ENCODE measurements at places on chromosomes 12 and 14.

- no peak for DNase-seq
Observed at GRCh38 chr12:99122959-99123358, 477.9 kb downstream of the APAF1 start.

- no peak for DNase-seq
Observed at GRCh38 chr14:63800083-63800482, 52.7 kb upstream of the SYNE2 start.

DNA sequence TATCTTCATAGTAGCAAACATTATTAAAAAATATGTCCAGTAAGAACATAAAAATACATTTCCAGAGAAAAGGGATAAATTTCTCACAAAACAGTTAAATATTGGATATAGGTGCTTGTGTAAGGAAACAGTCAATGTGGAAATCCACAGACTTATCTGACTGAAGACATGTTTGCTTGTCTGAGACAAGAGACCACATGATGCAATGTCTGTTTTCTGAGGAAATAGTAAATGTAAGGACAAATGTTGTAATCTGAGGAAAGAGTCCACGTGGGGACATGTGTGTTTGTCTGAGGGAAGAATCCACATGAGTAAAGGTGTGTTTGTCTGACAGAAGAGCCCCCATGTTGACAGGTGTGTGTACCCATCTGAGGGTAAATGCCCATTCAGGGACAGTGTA lies 1093.2 kb downstream of the TMEM121 start:
- DNase-seq: no peak

DNA sequence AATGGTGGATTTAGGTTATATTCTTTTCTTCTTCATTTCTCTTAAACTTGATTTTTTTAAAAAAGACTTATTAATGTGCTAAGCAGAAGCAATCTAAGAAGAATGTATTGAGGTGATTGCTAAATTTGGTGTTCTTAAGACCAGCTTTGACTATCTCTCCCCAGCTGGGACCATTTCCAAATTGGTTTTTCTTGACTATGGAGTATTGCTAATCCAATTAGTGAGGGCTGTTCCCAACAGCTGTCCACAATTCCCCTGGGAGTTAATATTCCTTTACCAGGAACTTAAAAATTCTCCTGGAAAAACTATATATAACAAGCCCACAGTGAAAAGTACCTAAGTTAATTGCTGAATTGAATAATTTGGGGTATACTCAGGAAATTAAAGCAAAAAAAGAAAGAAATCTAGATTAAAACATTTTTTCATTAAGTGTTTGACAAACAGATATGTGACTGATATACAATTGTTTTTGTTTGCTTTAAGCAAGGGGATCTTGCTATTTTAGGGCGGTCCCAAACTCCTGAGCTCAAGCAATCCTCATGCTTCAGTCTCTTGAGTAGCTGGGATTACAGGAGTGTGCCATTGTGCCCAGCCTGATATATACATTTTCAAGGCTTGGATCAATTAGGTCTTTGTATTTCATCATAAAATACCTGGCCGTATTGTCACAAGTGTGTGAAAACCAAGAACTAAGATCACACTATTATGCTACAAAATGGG lies 105.0 kb downstream of the FAR2 start:
- DNase-seq: no peak

DNA sequence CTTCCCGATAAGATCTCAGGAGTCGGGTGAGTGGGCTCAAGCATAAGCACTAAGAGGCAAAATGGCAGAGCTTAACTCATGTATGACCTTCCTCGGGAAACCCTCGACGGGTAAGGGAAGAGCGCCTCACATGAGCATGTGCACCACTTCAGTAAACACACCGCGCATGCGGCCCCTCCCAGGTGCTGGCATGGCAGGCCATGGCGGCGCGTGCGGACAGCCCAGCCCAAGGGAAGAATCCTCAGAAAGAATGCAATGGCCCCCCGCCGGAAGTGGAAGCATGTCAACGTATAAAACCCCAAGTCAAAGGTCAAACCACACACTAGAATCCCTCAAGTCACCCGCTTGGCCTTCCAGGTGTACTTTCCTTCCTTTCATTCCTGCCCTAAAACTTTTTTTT lies 6.6 kb upstream of the TNFAIP2 start:
- DNase-seq: no peak

DNA sequence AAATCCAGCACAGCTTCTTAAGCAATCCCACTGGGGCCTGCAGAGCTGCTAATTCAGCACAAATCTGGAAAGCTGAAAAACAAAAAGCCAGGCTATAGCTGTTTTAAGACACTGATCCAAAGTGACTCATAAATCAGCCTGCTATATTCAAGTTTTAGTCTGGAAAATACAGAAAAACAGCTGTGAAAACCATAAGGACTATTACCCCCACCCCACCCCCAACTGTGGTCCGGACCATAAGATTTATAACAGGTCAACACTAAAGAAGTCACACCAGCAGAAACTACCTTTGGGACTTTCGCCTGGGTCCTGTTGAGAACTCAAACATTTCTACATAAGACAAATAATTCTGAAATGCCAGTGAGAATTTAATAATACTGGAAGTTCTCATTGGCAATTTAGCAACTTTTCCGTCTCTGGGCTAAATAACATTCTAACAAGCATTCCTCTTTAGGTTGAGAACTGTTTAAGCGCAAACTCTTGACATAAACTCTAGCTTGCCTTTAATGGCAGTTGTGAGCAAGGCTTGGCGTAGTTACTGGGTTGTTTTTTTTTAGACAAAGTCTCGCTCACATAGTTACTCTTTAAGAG lies 3.3 kb downstream of the LRIG3 start:
- DNase-seq: no peak

DNA sequence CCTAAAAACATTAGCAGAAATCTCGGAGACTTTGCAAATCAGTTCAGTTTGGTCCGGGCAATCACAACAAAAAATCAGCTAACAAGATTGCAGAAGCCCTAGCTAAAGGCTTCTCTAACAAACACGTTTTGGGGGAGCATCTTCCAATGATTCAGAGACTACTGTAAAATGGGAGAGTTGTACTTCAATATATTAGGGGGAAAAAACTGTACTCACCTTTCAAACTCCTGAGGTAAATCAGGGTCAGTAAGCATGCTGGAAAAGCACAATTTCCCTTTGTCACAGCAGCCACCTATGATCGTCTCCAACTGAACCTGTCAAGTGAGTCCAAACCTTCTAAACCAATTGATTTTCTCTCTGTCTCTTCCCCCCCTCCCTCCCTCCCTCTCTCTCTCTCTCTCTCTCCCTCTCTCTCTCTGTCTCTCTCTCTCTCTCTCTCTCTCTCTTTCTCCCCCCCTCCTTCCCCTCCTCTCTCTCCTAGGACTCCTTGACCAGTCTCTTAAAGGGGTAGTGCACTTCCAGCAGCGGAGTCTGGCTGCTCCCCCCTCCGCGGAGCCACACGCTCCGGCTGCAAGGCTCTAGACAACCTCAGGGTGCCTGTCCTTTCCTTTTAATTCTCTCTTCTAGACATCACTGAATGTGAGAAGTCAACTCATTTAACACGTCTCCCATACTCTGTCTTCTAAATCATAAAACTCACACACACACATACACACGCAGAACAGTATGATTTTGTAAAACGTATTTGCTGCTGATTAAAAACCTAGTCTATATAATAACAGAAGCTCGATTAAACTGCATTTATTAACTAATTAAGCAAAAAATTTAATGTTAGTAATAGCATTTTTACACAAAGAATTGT lies at the start of gene SOX5:
SOX5 (minus strand) TSS at position 323 of the 862 bp plus-strand sequence; CDS start at position 254, 69 bp downstream.
- DNase-seq: peak; percentile 9

DNA sequence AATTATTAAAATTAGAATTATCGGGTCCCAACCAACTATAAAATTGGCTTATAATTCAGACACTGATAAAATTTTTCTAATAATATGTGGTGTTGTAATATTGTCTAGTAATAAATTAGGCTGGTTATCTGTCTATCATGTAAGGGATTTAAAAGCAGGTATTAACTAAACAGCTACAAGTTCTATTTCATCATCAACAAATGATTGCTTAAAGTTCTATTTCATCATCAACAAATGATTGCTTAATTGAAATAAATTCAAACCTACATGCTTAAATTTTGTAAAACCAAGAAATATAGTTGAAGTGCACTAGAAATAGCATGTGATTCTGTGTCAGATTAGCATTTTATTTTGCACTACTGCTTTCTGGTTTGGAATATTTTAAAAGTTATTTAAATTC lies 34.1 kb downstream of the SLCO1A2 start:
- no peak for DNase-seq

- peak; percentile 40 for DNase-seq
Observed at GRCh38 chr12:69497308-69498026, 27.3 kb downstream of the FRS2 start.

DNA sequence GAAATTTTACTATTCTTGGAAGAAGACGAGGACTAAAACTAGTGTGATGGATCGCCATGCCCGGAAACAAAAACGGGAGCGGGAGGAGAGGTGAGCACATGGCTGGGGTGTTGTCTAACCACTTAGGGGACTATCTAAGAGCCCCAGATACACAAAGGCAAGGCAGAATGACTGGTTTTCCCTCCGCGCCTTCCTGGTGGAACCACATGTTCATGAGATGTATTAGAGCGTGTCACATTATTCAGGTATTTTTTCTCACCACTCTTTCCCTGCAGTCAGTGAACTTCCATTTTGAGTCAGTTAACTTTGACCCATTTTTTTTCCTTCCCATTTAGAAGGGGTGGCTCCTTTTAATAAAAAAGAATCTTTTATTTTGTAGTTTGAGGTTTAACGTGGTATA lies 68.8 kb upstream of the TRAF3 start:
- no peak for DNase-seq

DNA sequence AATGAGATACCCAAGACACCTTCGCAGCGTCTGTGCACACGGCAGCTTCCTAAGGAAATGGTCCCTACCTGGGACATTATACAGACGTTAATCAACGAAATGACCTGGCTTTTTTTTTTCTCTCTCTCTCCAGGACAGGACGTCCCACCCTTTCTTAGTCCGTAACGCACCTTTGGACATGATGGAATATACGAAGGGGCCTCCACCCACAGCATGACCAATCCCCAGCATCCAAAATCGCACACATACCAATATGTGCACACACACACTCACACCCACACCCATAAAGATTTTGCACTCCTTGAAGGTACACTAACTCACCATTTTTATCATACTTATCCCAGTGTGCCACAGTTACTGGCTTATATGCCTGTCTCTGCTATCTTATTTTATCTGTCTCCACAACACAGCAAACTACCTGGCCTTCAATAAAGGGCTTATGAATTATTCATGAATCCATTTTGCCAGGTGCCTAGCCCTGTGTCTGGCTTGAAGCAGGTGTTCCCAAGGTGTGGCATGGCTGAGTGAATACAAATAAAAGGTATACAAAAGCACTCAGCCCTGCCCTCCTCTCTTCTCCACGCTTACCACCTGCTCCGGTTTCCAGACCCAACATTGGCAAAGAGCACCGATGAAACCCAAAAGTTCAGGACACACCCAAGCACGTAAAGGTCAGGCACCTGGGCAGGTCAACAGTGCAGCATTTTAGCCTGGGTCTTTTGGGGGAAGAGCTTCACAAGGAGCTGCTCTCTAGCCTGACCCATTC lies 2.2 kb downstream of the SCNN1A start:
- DNase-seq: no peak

DNA sequence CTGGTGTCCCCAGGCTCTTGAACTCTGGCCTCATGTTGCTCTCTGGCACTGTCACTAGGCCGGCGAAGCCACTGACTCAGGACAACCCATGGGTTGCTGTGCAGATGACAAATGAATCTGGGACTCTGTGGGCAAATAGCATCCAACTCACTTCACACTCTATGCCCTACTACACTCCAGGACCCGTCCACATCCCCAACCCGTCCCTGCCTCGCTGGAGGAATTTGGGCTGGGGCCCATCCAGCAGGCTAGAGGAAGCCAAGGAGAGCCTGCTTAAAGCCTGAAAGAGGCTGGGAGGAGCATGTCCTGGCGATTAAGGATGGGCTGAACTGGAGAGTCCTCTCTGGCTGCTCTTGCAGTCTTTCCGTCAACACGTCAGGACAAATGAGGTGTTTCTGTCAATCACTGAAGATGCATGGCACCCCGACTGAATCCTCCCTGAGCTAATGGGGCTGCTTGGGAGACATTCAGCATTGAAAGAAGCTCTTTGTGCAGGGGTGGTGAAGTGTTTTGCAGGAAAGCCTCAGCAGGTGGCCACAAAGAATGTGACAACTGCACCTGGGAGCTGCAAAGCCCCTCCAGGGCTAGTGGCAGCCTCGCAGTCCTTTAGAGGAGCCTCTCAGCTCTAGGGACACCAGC lies 71.7 kb downstream of the ANO2 start:
- no peak for DNase-seq

GRCh38 chr12:66013224-66013623 lies 117.3 kb downstream of the LLPH start:
- no peak for DNase-seq

GRCh38 chr12:123229051-123229450 lies 3.9 kb downstream of the MPHOSPH9 start:
- no peak for DNase-seq

DNA sequence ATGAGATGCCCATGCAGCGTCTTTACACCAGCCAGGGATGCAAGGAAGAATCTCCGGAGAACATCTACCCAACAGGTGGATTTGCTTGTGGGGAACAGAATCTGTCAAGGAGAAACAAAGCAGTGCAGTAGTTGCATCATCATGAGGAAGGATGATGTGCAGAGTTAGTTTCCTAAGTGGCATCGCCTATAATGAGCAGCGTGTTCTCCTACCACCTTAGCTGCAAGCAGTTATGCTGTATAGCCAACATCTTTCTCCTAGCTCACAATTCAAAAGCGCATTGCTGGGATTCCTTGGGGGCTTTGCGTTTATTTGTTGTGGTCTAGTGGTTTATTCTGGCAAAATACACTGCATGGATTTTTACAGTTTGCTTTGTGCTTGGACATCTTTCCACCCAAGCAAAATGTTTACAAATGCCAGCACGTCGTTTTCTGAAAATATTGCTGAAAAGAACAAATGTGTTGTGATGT lies 233.0 kb downstream of the RGS6 start:
- no peak for DNase-seq

- no peak for DNase-seq
Observed at GRCh38 chr12:131916306-131917138, 12.6 kb upstream of the PUS1 start.

DNA sequence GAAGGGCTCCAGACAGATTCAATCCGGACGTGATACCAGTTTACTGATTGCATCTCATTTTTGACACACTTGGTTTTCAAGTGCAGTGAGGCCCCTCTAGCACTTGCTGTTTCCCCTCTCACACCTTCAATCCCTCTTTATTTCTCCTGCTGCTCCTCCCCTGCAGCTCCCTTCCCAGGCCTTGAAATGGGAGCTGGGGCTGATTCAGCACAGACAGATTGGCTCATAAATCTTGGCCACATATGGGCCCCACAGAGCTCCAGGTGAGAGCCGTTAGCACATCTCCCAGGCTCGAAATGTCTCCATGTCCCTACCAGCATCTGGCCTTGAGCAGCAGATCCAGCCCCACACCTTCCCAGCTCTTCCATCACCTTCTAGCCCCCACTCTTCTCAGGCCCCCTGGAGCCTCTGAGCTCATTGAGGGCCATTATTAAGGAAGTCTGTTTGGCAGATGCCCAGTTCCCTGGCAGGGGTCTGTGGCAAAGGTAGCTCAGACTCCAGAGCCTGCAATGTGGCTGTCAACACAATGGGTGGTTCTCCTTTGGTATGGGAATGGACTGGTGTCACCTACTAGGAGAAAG lies 220.3 kb upstream of the FKBP4 start:
- DNase-seq: no peak
